ENCODE measurements at places on chromosomes 6 and 20. TPM values are rescaled to one million over a fixed set of nuclear protein-coding genes. Genes with fewer than 3 reads are reported as not detected.

LGSN gene
- not detected for total RNA-seq

CEP57L1 gene
- 19.9 TPM for total RNA-seq

OR2H1 gene
- not detected for total RNA-seq

GCNT2 gene
- total RNA-seq, result 23.2 TPM

TFEB gene
- total RNA-seq, result 37.9 TPM

TRIM40 gene
- not detected for total RNA-seq

HMGN4 gene
- 117 TPM for total RNA-seq

SLC4A11 gene
- total RNA-seq, result 0.32 TPM
